CD4-positive, alpha-beta memory T cell (primary cell): ENCODE measurements at places on chromosomes 6 and 20. TPM values are rescaled to one million over a fixed set of nuclear protein-coding genes. Genes with fewer than 3 reads are reported as not detected.

Gene SLC2A10
- total RNA-seq: not detected

Gene DEFB110
- not detected for total RNA-seq

Gene FLRT3
- not detected for total RNA-seq

Gene PTGIS
- not detected for total RNA-seq

Gene HMGCLL1
- total RNA-seq: not detected

Gene SLC32A1
- not detected for total RNA-seq

GRCh38 chr6:2807342-2808090 is 34.1 kb downstream of the SERPINB1 start:
- no peaks in the 10 kb centered on the region for H3K27me3 ChIP-seq
- DNase-seq: no peak
- H3K4me1 ChIP-seq: no peaks in the 10 kb centered on the region

DNA sequence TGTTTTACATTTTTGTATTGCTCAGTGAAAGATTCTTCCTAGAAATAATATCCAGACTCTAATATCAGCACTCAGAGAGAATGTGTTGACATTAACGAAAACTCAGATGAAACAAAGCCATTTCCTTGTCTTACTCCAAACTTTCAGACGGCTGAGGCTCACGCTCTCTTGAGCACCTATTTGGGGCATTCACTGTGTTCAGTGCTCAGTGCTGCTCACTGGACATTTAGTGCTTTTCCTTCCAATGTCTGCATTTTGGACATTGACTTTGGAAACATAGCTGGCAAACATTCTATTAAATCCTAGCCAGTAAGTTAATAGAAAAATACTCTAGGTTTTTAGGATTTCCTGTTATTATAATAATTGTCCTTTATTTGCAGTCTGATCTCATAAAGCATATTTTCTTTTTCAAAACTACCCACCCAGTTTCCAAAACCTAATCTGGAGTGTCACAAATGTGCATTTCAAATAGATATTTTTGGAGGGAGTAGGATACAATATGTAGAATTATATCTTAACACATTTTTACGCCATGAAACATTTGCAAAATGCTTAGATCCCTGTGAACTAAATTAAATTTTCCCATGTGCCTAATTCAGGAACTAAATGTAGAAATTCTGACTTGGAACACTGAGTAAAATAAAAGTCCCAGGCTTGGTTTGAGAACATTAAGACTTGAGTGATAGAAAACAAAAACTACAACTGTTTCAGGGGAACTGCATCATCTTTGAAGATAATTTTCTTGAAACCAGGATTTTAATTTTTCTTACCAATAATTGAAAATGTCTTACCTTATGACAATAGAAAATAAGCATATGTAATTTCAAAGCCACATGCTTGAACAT is 91.7 kb upstream of the B3GAT2 start:
- no peaks in the 10 kb centered on the region for H3K27me3 ChIP-seq
- DNase-seq: no peak
- H3K4me3 ChIP-seq: no peak overlapping the region
- H3K36me3 ChIP-seq: no peaks in the 10 kb centered on the region
- no peak overlapping the region for H3K27ac ChIP-seq

GRCh38 chr20:52082612-52083011 is 109.0 kb downstream of the ZFP64 start:
- no peak overlapping the region for H3K4me3 ChIP-seq
- no peaks in the 10 kb centered on the region for H3K36me3 ChIP-seq
- DNase-seq: no peak
- peaks cover 7% of the 10 kb centered on the region for H3K4me1 ChIP-seq

DNA sequence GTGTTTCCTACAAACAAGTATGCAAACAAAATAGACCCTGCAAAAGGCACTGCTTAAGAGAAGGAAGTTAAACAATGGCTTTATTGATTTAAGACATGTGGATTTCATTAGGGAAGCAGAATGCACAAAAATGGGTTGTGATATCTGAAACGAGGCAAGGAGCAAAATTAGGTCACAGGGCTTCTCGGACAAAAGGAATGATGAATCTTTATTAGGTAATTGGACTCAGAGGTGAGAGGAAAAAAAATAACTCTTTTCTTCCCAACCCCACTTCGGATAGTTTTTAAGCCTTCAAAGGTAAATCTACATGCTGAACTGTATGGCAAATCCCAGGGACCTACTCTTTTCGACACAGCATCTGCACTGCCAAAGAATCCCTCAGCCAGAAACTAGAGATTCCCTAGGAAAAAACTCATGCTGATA is 183.0 kb upstream of the TAB2 start:
- H3K4me1 ChIP-seq: peaks cover 78% of the 10 kb centered on the region
- H3K27ac ChIP-seq: no peak overlapping the region

DNA sequence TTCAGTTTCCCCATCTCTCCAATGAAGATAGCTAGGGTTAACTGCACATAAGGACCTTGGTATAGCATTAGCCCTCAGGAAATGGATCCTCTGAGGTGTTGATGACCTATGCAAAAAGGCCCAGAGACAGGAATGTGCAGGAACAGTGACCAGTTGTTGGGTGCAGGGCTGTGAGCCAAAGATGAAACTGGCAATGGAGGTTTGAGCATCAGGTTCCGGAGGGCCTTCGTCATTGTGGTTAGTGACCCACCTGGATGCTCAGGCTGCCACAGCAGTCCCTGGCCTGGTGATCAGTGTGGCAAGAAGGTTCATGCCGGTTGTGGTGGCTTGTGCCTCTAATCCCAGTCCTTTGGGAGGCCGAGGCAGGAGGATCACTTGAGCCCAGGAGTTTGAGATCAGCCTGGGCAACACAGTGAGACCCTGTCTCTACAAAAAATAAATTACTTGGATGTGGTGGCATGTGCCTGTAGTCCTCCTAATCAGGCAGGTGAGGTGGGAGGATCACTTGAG is 43.7 kb downstream of the TM9SF4 start:
- H3K4me3 ChIP-seq: no peak overlapping the region
- no peaks in the 10 kb centered on the region for H3K4me1 ChIP-seq
- H3K36me3 ChIP-seq: peaks cover 44% of the 10 kb centered on the region

GRCh38 chr6:152636609-152637295 is 410 bp downstream of the SYNE1 start:
- H3K36me3 ChIP-seq: no peaks in the 10 kb centered on the region
- no peak for DNase-seq
- peaks cover 6% of the 10 kb centered on the region for H3K27me3 ChIP-seq
- no peak overlapping the region for H3K4me3 ChIP-seq

DNA sequence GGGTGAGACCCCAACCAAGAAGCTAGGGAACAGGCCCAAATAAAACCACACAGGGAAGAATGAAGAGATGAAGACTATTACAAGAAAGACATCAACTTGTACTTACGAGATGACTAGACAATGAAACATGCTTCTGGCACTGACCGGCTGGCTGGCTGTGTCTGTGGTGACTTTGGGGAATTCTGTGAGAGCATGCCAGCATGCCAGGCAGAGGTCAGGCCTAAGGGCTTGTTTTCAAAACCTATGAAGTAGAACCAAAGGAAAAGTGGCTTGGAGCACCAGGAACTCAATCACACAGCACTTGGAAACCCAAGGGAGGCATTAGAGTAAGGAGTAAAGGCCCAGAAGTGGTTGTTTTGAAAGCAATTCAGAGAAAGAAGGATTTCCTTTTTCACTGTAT is 28.4 kb upstream of the GSTA3 start:
- no peaks in the 10 kb centered on the region for H3K4me1 ChIP-seq
- DNase-seq: no peak
- no peaks in the 10 kb centered on the region for H3K27me3 ChIP-seq
- H3K4me3 ChIP-seq: no peak overlapping the region

GRCh38 chr6:77072694-77073409 is 390.4 kb downstream of the HTR1B start:
- no peak overlapping the region for H3K27ac ChIP-seq
- no peaks in the 10 kb centered on the region for H3K27me3 ChIP-seq
- no peaks in the 10 kb centered on the region for H3K4me1 ChIP-seq
- no peaks in the 10 kb centered on the region for H3K36me3 ChIP-seq
- DNase-seq: no peak
- no peak overlapping the region for H3K4me3 ChIP-seq

- no peaks in the 10 kb centered on the region for H3K36me3 ChIP-seq
- H3K27me3 ChIP-seq: no peaks in the 10 kb centered on the region
- DNase-seq: peak; percentile 85
- H3K27ac ChIP-seq: peak overlapping the region; percentile 45
- H3K4me1 ChIP-seq: peaks cover 34% of the 10 kb centered on the region
Measured at GRCh38 chr20:24027229-24027628, 38.6 kb upstream of the GGTLC1 start.

GRCh38 chr6:25958700-25959162 is 3.9 kb upstream of the TRIM38 start:
- H3K4me3 ChIP-seq: no peak overlapping the region
- peak overlapping the region; percentile 92 for H3K27ac ChIP-seq
- DNase-seq: no peak
- peaks cover 47% of the 10 kb centered on the region for H3K4me1 ChIP-seq
- no peaks in the 10 kb centered on the region for H3K36me3 ChIP-seq

DNA sequence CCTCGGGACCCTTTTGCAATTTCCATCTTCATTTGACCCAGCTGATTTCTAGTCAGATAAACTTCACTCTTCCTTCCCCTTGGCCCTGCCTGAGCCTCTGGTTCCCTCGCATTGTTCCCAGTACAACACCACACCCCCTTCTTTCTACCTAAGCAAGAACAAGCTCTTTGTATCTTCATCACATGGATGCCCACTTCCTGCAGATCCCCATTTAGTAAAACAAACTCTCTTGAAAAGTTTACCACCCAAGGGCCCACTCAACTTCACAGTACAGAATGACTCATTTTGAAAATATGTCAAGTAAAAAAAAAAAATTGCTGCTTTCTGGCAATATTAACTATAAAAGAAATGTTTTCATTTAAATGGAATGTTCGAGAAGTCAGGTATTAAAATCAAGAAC is 5.2 kb downstream of the FAXC start:
- H3K36me3 ChIP-seq: no peaks in the 10 kb centered on the region
- H3K27ac ChIP-seq: no peak overlapping the region
- no peak overlapping the region for H3K4me3 ChIP-seq
- no peak for DNase-seq

DNA sequence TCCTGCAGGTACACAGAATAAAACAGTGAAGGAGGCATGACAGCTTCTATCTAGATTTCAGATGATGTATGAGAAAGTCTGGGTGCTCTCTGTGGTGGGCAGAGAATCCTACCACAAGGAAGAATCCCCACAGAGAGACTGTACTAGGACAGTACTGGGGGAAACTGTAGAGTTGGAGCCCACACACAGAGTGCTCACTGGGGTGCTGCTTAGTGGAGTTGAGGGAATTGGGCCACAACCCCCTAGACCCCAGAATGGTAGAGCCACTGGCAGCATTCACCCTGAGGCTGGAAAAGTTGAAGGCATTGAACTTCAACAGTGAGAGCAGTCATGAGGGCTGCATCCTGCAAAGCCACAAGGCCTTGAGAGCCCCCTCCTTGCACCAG is 62.2 kb upstream of the TNFRSF21 start:
- no peaks in the 10 kb centered on the region for H3K27me3 ChIP-seq
- no peak overlapping the region for H3K4me3 ChIP-seq
- no peaks in the 10 kb centered on the region for H3K4me1 ChIP-seq
- no peak for DNase-seq
- no peaks in the 10 kb centered on the region for H3K36me3 ChIP-seq

DNA sequence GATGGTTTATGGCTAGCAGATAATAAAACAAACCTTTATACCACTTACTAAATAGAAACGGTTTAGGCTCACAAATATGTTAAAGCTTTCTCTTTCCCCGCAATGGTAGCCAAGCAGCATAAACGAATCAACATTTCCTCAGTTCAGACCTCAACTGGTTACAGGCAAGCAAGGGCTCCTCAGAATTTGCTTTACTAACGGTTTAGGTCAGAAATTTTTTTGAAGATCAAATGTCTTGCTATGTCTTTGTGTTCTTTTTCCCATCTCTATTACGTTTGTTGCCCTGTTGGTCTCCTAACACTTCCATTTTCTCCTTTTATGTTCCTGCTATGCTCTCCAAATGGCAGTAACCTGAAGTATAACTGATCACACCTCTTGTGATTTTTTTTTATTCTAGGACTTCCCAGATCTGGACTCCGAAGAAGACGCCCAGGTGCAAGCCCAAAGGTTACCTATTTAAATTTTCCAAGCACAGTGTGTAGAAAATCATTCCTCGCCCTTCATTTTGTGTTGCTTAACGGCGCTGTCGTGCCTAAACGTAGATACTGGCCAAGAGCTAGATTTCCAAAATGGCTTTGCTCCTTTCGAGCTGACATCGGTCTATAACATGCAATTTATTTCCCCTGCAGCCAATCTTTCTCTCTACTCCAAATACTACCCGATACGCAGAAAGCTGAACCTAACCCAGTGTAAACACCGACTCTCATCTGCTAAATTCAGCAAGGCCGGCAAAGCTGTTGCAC is 717 bp upstream of the ASF1A start:
- peak; percentile 84 for DNase-seq
- no peaks in the 10 kb centered on the region for H3K27me3 ChIP-seq
- no peaks in the 10 kb centered on the region for H3K36me3 ChIP-seq
- peaks cover 72% of the 10 kb centered on the region for H3K4me1 ChIP-seq

GRCh38 chr20:43238833-43239232 is 49.1 kb upstream of the PTPRT start:
- no peak overlapping the region for H3K27ac ChIP-seq
- no peak overlapping the region for H3K4me3 ChIP-seq
- H3K27me3 ChIP-seq: no peaks in the 10 kb centered on the region
- no peaks in the 10 kb centered on the region for H3K4me1 ChIP-seq
- no peaks in the 10 kb centered on the region for H3K36me3 ChIP-seq

- no peak overlapping the region for H3K27ac ChIP-seq
- no peaks in the 10 kb centered on the region for H3K4me1 ChIP-seq
- H3K36me3 ChIP-seq: no peaks in the 10 kb centered on the region
- H3K27me3 ChIP-seq: no peaks in the 10 kb centered on the region
- no peak for DNase-seq
Measured at GRCh38 chr6:48904809-48905208, 558.2 kb downstream of the MMUT start.

- no peak overlapping the region for H3K27ac ChIP-seq
- no peaks in the 10 kb centered on the region for H3K36me3 ChIP-seq
- H3K4me1 ChIP-seq: peaks cover 31% of the 10 kb centered on the region
- DNase-seq: peak; percentile 68
- H3K27me3 ChIP-seq: no peaks in the 10 kb centered on the region
Measured at GRCh38 chr6:152309648-152310047, 327.5 kb downstream of the SYNE1 start.

- H3K27me3 ChIP-seq: peaks cover 18% of the 10 kb centered on the region
- no peak overlapping the region for H3K4me3 ChIP-seq
- no peak for DNase-seq
- no peaks in the 10 kb centered on the region for H3K36me3 ChIP-seq
- peaks cover 6% of the 10 kb centered on the region for H3K4me1 ChIP-seq
Measured at GRCh38 chr20:62481425-62482145, 5.8 kb upstream of the GATA5 start.

DNA sequence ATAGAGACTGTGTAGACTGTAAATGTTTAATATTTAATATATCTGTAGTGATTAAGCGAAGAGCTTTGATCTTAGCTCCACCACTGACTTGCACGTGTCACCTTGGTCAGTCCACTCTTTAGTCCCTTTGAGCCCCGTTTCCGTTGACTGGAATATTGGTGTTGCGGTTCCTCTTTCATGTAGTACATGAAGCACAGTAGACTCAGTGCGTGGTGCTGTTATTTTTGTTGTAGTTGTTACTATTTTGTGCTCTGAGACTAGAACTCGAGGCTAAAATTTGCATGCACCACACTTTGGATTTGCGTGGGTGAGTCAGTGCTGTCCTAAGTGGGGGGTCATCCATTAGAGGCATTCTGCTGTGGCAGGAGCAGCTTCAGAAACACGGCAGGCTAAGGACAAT is 291.4 kb downstream of the QKI start:
- H3K4me3 ChIP-seq: no peak overlapping the region
- no peaks in the 10 kb centered on the region for H3K4me1 ChIP-seq
- no peak overlapping the region for H3K27ac ChIP-seq
- no peaks in the 10 kb centered on the region for H3K36me3 ChIP-seq
